ENCODE measurements at places on chromosomes 7 and 10.

GRCh38 chr10:119456435-119456810, 86.1 kb downstream of the RGS10 start:
- no peak for DNase-seq

- no peak for DNase-seq
Observed at GRCh38 chr7:108077709-108078108, 52.5 kb downstream of the LAMB4 start.

GRCh38 chr10:125201108-125201524, 40.8 kb upstream of the CTBP2 start:
- peak; percentile 42 for DNase-seq

GRCh38 chr10:103890194-103890658, 27.8 kb downstream of the STN1 start:
- peak; percentile 38 for DNase-seq

DNA sequence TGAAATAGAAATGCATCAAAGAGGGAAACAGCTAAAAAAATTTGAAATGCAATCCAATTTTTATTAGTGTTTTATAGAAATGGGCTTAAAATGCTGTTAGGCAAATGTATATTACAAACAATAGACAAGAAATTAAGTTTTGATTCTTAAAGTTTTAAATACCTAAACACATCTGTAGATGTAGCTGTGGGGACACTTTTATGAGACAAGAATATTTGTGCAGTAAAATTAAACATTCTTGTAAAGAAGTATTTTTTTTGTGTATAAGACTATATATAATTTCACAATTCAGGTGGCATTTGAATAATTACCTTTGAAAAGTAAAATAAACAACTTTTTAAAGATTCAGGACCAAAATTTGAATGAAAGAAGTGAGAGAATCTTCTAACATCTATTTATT, 1015.9 kb downstream of the REEP3 start:
- no peak for DNase-seq

DNA sequence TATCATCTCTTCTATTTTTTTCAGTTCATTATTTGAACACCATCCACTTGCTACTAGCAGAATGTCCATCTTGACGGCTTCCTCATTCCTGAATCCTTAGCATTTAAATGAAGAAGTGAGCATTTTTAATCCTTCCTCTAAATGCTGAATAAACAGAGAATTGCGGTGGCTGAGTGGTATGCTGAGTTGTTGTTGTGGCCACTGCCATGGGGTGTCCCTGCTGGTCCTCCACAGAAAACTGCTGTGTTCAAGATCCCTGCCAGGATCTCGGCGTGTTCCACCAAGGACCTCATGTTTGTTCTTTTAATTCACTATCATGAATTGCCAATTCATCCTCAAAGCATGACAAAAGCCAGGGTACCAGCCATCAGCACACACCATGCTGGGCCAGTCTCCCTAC, 48.9 kb upstream of the HABP2 start:
- DNase-seq: no peak
